ENCODE measurements at places on chromosomes 11 and 22.

DNA sequence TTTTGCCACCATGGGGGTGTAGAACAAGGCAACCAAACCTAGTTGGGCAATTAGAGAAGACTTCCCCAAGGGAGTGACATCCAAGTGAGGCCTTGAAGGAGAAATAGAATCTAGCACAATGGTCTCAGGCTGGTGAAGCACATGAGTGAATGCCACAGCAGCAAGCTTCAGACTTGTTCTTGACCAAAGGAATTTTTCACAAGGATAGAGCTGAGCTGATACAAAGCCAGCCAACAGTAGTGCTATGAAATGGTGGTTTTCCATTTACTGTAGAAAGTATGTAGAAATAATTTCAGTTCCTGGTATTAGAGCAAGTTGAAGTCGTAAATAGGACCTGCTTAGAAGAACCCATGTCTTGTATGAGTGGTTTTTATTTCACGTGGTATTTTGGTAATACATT, 148.3 kb upstream of the RASSF10 start:
- DNase-seq: no peak

GRCh38 chr11:123672568-123672967, 18.1 kb upstream of the SCN3B start:
- DNase-seq: no peak

DNA sequence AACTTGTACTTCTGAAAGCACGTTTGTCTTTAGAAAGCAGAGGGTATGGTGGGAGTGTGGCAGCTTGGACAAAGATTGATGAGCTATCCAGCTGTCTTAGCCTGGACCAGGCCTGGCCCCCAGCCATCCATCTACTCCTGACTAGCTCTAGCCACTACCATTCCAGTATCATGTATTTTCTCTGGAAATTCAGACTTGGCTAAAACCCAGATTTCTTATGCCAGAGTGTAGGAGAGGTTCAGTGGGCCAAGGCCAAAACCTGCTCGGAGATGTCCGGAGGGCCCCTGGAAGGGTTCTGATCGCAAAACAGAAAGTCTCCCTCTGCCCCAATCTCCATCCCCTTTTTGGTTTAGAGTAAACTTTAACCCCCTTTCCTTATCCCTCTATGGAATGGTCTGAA, 24.8 kb upstream of the MTCH2 start:
- DNase-seq: no peak

- no peak for DNase-seq
Measured at GRCh38 chr11:125494974-125495725, 915 bp downstream of the FEZ1 start.

GRCh38 chr11:21173476-21173875, 504.1 kb downstream of the NELL1 start:
- no peak for DNase-seq

DNA sequence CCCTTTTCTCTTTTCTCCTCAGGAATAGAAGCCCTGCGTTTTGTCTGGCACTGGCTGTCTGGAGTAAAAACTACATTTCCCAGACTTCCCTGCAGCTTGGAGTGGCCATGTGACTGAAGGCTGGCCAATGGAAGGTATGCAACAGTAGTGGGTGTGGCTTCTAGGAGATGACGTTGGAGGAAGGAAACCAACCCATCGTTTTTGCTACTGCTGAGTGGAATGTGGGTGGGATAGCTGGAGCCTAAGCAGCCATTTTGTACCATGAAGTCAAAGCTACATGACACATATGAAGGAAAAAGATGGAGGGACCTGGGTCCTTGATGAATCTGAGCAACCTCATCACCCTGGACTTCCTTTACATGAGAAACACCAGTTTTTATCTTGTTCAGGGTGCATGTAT, 19.6 kb downstream of the FGF3 start:
- DNase-seq: no peak

GRCh38 chr11:2265396-2265795, 5.0 kb downstream of the ASCL2 start:
- DNase-seq: no peak
